Calu3 (cell line): ENCODE measurements at places on chromosomes 1 and 21. TPM values are rescaled to one million over a fixed set of nuclear protein-coding genes. Genes with fewer than 3 reads are reported as not detected.

The TBX15 gene
- total RNA-seq, result 0.17 TPM in 1 of 2 replicates, not detected in the other

The CYP2J2 gene
- 15.2 and 17.0 TPM in 2 replicates for total RNA-seq

The BMP8A gene
- 0.24 and 0.40 TPM in 2 replicates for total RNA-seq

- no peak overlapping the region for H3K4me3 ChIP-seq
- no peak for DNase-seq
- H3K36me3 ChIP-seq, result peaks cover 4% of the 10 kb centered on the region
- peaks cover 49% of the 10 kb centered on the region for H3K27me3 ChIP-seq
- H3K27ac ChIP-seq, result no peak overlapping the region
These were observed 27.5 kb upstream of the SLAMF6 start for GRCh38 chr1:160550572-160551034.

GRCh38 chr1:2018217-2019171 lies 651 bp upstream of the GABRD start:
- no peak for DNase-seq
- peaks cover 75% of the 10 kb centered on the region for H3K27me3 ChIP-seq
- peaks cover 12% of the 10 kb centered on the region for H3K36me3 ChIP-seq
- H3K4me1 ChIP-seq, result peaks cover 11% of the 10 kb centered on the region
- no peak overlapping the region for H3K27ac ChIP-seq

- DNase-seq, result no peak
- peaks cover 34% of the 10 kb centered on the region for H3K36me3 ChIP-seq
- no peaks in the 10 kb centered on the region for H3K4me1 ChIP-seq
These were observed 3.0 kb downstream of the SPEN start for GRCh38 chr1:15850471-15851001.

DNA sequence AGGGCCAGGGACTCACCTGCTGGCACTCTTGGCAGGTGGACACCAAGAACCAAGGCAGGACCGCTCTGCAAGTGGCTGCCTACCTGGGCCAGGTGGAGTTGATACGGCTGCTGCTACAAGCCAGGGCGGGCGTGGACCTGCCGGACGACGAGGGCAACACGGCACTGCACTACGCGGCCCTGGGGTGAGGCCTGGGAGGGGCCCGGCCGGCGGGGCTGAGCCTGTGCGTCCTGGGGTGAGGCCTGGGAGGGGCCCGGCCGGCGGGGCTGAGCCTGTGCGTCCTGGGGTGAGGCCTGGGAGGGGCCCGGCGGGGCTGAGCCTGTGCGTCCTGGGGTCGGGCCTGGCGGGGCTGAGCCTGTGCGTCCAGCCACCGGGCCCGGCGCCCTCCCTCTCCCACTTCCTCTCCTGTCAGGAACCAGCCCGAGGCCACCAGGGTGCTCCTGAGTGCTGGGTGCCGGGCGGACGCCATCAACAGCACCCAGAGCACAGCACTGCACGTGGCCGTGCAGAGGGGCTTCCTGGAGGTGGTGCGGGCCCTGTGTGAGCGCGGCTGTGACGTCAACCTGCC lies 4.6 kb upstream of the MMP23B start:
- H3K36me3 ChIP-seq, result peaks cover 5% of the 10 kb centered on the region
- no peaks in the 10 kb centered on the region for H3K27me3 ChIP-seq
- no peak overlapping the region for H3K27ac ChIP-seq
- no peaks in the 10 kb centered on the region for H3K4me1 ChIP-seq
- DNase-seq, result no peak

DNA sequence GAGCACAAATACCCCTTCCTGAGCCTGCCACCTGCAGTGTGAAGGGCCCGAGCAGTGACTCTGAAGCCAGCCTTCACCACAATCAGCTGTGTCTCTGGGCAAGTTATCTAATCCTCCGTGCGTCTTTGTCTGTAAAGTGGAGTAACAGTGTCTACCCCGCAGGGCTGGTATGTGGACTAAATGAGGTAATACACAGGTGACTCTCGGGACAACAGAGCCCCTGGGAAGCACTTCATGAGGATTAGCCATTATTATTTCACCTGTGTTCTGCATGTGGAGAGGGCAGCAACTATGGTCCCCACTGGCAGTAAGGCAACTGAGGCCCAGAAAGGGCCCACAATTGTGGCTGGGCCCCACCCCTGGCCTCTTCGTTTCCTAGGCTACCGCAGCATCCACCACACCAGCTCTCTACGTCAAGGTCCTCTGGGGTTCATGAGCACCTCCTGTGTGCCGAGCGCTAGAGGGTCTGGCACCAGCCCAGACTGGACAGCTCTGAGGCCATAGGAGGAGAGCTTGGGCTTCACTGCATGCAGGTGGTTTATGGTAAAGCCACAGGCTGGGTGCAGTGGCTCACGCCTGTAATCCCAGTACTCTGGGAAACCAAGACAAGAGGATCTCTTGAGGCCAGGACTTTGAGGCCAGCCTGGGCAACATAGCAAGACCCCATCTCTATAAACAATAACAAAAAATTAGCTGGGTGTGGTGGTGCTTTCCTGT lies 41.3 kb upstream of the LRP8 start:
- no peak overlapping the region for H3K27ac ChIP-seq
- H3K36me3 ChIP-seq, result no peaks in the 10 kb centered on the region
- H3K27me3 ChIP-seq, result peaks cover 36% of the 10 kb centered on the region
- DNase-seq, result no peak

GRCh38 chr21:37281993-37282392 lies 14.9 kb upstream of the VPS26C start:
- no peaks in the 10 kb centered on the region for H3K4me1 ChIP-seq
- H3K4me3 ChIP-seq, result no peak overlapping the region
- no peak overlapping the region for H3K27ac ChIP-seq
- H3K27me3 ChIP-seq, result no peaks in the 10 kb centered on the region
- H3K36me3 ChIP-seq, result no peaks in the 10 kb centered on the region

DNA sequence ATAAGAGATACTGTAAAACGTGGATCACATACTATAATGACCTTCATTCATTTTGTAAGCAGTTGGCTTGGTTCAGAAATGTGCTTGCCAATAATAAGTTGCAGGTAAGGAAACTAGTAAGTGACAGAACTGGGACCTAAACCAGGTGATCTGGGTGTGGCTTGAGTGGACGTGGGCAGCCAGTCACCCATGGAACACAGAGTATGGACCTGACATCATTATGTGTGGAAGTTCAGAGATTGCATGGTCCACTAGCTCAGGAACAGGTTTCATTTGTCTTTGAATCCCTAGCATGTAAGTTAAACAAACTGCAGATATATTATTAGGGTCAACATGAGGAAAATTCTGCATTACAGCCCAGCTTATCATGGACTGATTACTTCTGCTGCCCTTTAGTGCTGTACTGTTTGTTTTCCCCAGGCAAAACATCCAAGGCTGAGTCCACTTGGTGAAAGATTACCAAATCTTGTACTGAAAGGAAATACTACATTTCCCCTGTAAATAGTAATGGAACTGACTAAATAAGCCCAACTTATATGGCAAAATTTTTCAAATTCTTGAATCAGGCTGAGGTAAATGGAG lies 327.3 kb upstream of the SGIP1 start:
- no peak overlapping the region for H3K4me3 ChIP-seq
- no peak overlapping the region for H3K27ac ChIP-seq
- DNase-seq, result no peak

- H3K4me1 ChIP-seq, result no peaks in the 10 kb centered on the region
- H3K27me3 ChIP-seq, result no peaks in the 10 kb centered on the region
- peak overlapping the region; percentile 12 for H3K27ac ChIP-seq
These were observed 15.6 kb downstream of the SH3BP5L start for GRCh38 chr1:248810000-248810726.

GRCh38 chr1:98910827-98911226 lies 93.8 kb downstream of the PLPPR5 start:
- DNase-seq, result no peak
- H3K27me3 ChIP-seq, result no peaks in the 10 kb centered on the region
- H3K36me3 ChIP-seq, result no peaks in the 10 kb centered on the region
